SJSA1 (cell line): ENCODE measurements at places on chromosomes 7 and 10. TPM values are rescaled to one million over a fixed set of nuclear protein-coding genes. Genes with fewer than 3 reads are reported as not detected.

The FAM204A gene
- total RNA-seq = 117 and 122 TPM in 2 replicates

DNA sequence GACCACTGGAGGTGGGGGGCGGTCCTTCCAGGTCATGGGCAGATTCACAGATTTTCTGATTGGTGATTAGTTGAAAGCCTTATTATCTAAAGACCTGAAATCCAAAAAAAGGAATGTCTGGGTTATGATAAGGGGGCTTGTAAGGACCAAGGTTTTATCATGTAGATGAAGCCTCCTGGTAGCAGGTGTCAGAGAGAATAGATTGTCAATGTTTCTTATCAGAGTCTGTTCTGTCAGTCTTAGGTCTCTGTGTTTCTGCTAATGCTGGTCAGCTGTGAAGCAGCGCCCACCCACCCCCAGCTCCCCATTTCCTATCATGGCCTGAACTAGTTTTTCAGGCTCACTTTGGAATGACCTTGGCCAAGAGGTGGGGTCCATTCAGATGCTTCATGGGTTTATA, 21.2 kb downstream of the TES start:
- peaks cover 17% of the 10 kb centered on the region for H3K36me3 ChIP-seq
- peak overlapping the region; percentile 30; the same call in 1 of the 2 replicates for H3K27ac ChIP-seq
- H3K4me3 ChIP-seq = no peak overlapping the region
- H3K27me3 ChIP-seq = no peaks in the 10 kb centered on the region
- peaks cover 60% of the 10 kb centered on the region for H3K4me1 ChIP-seq

- H3K4me1 ChIP-seq = no peaks in the 10 kb centered on the region
- H3K36me3 ChIP-seq = no peaks in the 10 kb centered on the region
- no peak overlapping the region for H3K27ac ChIP-seq
- H3K4me3 ChIP-seq = no peak overlapping the region
These were observed 30.3 kb downstream of the PROSER2 start for GRCh38 chr10:11853468-11853867.

The FAM25A gene
- not detected in 2 replicates for total RNA-seq

DNA sequence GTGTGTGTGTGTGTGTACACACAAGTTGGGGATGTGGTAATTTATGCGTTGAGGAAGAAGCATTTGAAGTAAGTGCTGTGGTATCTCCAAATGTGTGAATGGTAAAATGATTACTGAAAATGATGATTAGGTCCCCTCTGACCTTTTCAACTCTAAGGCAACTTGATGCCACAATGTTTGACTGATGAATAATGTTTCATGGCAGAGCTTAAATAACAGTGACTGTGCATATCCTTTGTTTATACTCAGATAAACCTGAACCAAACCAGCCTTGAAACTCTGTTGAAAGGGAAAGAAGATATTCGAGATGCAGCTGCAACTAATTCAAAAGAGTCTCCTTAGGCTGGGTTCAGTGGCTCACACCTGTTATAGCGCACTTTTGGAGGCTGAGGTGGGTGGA, 64.8 kb upstream of the YAE1 start:
- H3K36me3 ChIP-seq = no peaks in the 10 kb centered on the region
- no peak overlapping the region for H3K4me3 ChIP-seq
- no peak for DNase-seq
- 0 out of 2 replicates have a peak, but pooled peaks cover 3% of the 10 kb centered on the region for H3K4me1 ChIP-seq
- H3K27ac ChIP-seq = no peak overlapping the region
- no peaks in the 10 kb centered on the region for H3K27me3 ChIP-seq

- H3K4me3 ChIP-seq = no peak overlapping the region
- H3K36me3 ChIP-seq = no peaks in the 10 kb centered on the region
- peaks cover 29% of the 10 kb centered on the region for H3K4me1 ChIP-seq
These were observed 174.8 kb upstream of the AGR3 start for GRCh38 chr7:17056491-17057142.

DNA sequence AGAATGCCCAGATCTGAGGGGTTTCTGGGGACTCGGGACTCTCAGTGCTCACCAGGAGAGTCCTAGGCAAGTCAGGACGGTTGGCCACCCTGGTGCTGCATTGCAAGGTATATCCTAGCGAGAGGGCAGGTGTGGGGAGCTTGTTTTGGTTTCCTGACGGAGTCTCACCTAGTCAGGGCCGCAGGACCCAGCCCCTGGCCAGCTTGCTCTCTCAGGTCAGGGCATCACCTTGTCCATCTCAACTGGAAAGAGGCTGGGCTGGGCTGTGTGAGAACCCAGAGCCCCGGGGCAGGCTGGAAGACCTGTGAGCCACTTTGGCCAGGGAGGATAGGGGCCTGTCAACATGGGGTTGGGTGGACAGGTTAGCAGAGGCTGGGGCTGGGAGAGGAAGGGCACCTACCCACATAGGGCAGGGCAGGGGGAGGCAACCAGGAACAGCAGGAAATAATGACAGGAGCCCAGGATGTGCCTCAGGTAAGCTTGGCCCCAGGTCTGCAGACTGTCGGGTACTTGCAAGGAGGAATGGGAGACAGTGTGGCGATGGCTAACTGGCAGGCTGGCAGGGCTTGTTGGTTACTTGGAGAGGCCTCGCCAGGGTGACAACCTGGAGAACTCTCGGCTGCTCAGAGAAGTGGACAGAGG, 31.5 kb downstream of the DNAJB12 start:
- no peak for DNase-seq
- no peaks in the 10 kb centered on the region for H3K27me3 ChIP-seq
- H3K4me3 ChIP-seq = no peak overlapping the region
- no peak overlapping the region for H3K27ac ChIP-seq
- H3K36me3 ChIP-seq = no peaks in the 10 kb centered on the region

The SPDYE6 gene
- not detected in 2 replicates for total RNA-seq

The TAC1 gene
- total RNA-seq = not detected in 2 replicates

DNA sequence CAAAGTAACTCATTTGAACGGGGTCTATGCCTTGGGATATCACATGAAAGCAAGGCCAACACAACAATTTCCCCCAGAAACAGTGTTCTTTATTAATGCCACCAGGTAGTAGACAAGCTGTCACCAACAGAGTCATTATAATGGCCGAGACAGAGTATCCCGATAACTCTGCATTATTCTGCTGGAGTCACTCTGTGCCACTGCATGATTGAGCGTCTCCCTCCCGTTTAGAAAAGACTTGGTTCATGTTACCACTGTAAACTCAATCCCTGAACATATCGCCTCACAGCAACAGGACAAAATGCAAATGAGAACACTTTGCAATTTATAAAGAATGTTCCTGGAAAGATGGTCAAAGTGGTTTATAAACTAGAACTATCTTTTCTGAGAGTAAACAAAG, 932.5 kb downstream of the GATA3 start:
- no peak for DNase-seq
- no peaks in the 10 kb centered on the region; the same call in 1 of the 2 replicates for H3K27me3 ChIP-seq
- H3K4me1 ChIP-seq = no peaks in the 10 kb centered on the region

The SPDYE9 gene
- total RNA-seq = not detected in 2 replicates

The PNLIPRP3 gene
- not detected in 2 replicates for total RNA-seq

The TMEM168 gene
- total RNA-seq = 16.6 and 21.5 TPM in 2 replicates

DNA sequence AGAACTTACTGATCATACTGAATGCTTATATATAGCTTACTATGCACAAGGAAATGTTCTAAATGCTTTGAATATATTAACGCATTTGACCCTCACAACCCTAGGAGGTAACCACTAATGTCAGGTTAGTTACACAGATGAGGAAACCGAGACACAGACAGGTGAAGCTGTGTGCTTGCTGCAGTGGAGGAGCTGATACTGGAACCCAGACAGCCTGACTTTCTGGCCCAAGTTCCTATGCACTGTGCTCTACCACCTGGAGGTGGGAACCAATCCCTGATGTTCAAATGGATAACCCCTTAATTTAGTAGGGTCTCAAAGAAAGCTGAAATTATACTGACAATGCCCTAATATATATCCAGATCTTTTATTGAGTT, 119.6 kb downstream of the SORBS1 start:
- no peaks in the 10 kb centered on the region for H3K36me3 ChIP-seq
- H3K4me3 ChIP-seq = no peak overlapping the region
- H3K4me1 ChIP-seq = peaks cover 8% of the 10 kb centered on the region
- peaks cover 26% of the 10 kb centered on the region for H3K27me3 ChIP-seq

The PI4K2A gene
- total RNA-seq = 14.9 and 19.6 TPM in 2 replicates

The CNPY1 gene
- not detected in 2 replicates for total RNA-seq

DNA sequence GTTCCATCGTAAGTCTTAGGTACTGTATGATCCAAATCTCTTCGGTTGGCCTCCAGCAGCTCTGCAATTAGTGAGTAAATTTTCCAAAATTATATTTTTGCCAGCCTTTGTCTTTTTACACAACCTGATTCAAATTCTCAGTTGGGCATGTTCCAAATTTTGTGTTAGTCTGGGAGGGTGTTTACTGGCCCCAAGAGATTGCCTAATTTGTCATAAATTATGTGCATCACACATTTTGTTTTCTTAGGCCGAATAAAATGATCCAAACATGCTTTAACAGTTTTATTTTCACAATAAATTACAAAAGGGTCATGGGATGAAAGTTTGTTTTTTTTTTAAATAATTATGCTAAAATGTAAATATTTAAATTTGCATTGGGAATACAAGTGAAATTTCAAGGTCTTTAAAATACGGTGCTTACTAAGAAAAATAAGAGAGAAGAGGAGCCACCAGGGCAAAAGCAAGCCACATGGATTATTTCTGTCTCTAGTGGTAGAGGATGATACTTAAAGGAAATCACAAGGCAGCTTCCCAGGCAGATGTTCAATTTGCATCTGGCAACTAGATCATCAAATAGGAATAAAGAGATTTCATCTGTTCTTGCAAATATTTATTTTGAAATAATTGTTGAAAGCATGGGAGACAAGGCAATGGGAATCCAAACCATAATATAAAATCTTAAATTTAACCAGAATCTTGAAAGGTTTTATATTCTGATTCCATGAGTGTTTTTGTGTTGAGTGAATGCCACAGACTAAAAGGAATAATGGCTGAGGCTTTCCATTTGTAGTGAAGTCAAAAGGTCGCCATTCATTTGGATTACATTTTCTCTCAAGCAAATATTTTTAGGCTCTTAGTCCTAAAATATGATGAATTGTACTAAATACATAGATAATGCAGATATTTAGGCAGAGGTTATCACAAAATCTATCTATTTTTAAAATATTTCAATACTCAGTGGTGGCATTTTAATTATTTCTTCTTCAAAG, 111.1 kb downstream of the MDFIC start:
- H3K27ac ChIP-seq = no peak overlapping the region
- no peaks in the 10 kb centered on the region for H3K36me3 ChIP-seq
- no peak overlapping the region for H3K4me3 ChIP-seq
- no peak for DNase-seq
- no peaks in the 10 kb centered on the region for H3K4me1 ChIP-seq
- H3K27me3 ChIP-seq = no peaks in the 10 kb centered on the region

The VPS37D gene
- total RNA-seq = 1.0 and 1.8 TPM in 2 replicates

The SPDYE1 gene
- not detected in 2 replicates for total RNA-seq

The ATE1 gene
- 18.8 and 24.7 TPM in 2 replicates for total RNA-seq

- H3K4me1 ChIP-seq = peaks cover 10% of the 10 kb centered on the region; the same call in 1 of the 2 replicates
- no peak for DNase-seq
- H3K36me3 ChIP-seq = peaks cover 55% of the 10 kb centered on the region
- no peak overlapping the region for H3K4me3 ChIP-seq
- no peaks in the 10 kb centered on the region for H3K27me3 ChIP-seq
- H3K27ac ChIP-seq = no peak overlapping the region
These were observed 14.7 kb downstream of the MMS19 start for GRCh38 chr10:97483506-97483905.

- H3K4me1 ChIP-seq = no peaks in the 10 kb centered on the region
- H3K27me3 ChIP-seq = 0 out of 2 replicates have a peak, but pooled peaks cover 6% of the 10 kb centered on the region
- no peak for DNase-seq
- no peaks in the 10 kb centered on the region for H3K36me3 ChIP-seq
These were observed 26.1 kb downstream of the PRLHR start for GRCh38 chr10:118569241-118569881.

The CPED1 gene
- total RNA-seq = 46.6 and 64.8 TPM in 2 replicates

The PNLIP gene
- total RNA-seq = not detected in 2 replicates

GRCh38 chr7:9307131-9307530, 873.7 kb downstream of the NXPH1 start:
- no peak overlapping the region for H3K4me3 ChIP-seq
- no peak overlapping the region for H3K27ac ChIP-seq
- no peaks in the 10 kb centered on the region for H3K27me3 ChIP-seq
- no peaks in the 10 kb centered on the region for H3K36me3 ChIP-seq

GRCh38 chr7:152663148-152663740, 12.7 kb downstream of the XRCC2 start:
- H3K36me3 ChIP-seq = peaks cover 35% of the 10 kb centered on the region
- no peaks in the 10 kb centered on the region for H3K27me3 ChIP-seq
- no peak for DNase-seq
- H3K4me1 ChIP-seq = no peaks in the 10 kb centered on the region
- H3K27ac ChIP-seq = no peak overlapping the region

The NAPEPLD gene
- 0.94 and 3.7 TPM in 2 replicates for total RNA-seq

DNA sequence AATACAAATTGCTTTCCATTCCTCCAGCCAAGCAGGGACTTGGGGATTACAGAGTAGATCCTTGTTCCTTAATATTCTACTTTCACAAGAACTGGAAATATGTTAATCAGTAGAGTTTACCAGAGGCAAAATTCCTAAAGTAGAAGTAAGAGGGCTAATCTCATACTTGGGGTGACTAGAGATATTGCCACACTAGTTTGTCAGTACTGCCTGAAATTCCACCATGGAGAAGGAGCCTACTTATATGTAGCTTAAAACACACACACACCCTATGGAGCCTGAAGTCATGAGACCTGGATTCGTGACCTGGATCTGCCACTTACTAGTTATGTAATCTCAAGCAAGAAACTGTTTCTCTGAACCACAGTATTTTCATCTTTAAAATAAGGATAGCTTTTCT, 33.9 kb downstream of the STRIP2 start:
- DNase-seq = no peak
- no peaks in the 10 kb centered on the region for H3K4me1 ChIP-seq
- H3K4me3 ChIP-seq = no peak overlapping the region
- H3K36me3 ChIP-seq = peaks cover 14% of the 10 kb centered on the region; the same call in 1 of the 2 replicates
- H3K27me3 ChIP-seq = no peaks in the 10 kb centered on the region

- no peaks in the 10 kb centered on the region for H3K36me3 ChIP-seq
- no peaks in the 10 kb centered on the region for H3K4me1 ChIP-seq
- no peak overlapping the region for H3K4me3 ChIP-seq
- H3K27ac ChIP-seq = no peak overlapping the region
- no peak for DNase-seq
These were observed 43.2 kb downstream of the IKZF1 start for GRCh38 chr7:50347693-50348092.

GRCh38 chr10:122139627-122140170, 131.4 kb upstream of the BTBD16 start:
- peaks cover 34% of the 10 kb centered on the region for H3K4me1 ChIP-seq
- no peak for DNase-seq
- H3K27me3 ChIP-seq = no peaks in the 10 kb centered on the region
